ENCODE measurements at places on chromosomes 11 and 22.
A peak's percentile ranks its signal among the peaks of the same experiment; 100 is the strongest.

DNA sequence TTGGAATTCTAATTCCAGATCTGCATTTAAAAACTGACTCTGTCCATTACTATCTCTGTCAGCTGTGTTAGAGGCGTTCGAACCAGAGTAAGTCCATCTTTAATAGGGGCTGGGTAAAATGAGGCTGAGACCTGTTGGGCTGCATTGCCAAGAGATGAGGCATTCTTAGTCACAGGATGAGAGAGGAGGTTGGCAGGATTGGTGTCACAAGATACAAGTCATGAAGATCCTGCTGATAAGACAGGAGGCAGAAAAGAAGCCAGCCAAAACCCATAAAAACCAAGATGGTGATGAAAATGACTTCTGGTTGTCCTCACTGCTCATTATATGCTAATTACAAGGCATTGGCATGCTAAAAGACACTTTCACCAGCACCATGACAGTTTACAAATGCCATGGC lies 356.3 kb upstream of the ISX start:
- H3K27me3 ChIP-seq = peaks cover 65% of the 10 kb centered on the region
- no peak for DNase-seq
- H3K27ac ChIP-seq = no peak overlapping the region

DNA sequence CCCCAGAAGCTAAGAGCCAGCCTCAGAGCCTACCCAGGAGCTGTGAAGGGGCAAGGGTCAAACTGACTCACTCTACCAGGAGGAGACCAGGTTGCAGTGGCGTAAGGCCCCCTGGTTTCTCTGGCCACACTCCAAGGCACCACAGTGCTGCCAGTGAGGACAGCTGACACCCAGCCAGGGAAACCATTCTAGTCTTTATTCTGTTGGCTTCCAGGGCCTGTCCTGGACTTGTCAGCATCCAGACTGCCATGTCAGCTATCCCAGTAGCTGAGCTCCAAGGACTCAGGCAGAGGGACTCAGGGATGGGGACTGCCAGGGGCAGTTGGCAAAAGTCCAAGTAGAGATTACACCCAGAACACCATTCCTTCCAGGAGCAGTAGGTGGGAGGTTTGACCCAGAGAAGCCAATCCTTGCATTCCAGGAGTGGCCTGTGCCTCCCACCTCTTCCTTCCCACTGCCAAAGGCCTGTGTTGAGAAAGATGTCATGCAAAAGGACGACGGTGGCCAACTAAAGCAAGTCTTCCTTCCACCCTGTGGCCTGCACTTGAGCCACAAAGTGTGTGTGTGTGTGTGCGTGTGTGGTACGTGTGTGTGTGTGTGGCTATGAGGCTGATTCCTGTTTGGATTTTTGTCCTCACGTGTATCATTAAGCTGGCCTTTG lies 3.6 kb upstream of the MAPK8IP1 start:
- H3K4me3 ChIP-seq = no peak overlapping the region
- no peak for DNase-seq
- peaks cover 27% of the 10 kb centered on the region for H3K4me1 ChIP-seq
- peaks cover 56% of the 10 kb centered on the region for H3K36me3 ChIP-seq

DNA sequence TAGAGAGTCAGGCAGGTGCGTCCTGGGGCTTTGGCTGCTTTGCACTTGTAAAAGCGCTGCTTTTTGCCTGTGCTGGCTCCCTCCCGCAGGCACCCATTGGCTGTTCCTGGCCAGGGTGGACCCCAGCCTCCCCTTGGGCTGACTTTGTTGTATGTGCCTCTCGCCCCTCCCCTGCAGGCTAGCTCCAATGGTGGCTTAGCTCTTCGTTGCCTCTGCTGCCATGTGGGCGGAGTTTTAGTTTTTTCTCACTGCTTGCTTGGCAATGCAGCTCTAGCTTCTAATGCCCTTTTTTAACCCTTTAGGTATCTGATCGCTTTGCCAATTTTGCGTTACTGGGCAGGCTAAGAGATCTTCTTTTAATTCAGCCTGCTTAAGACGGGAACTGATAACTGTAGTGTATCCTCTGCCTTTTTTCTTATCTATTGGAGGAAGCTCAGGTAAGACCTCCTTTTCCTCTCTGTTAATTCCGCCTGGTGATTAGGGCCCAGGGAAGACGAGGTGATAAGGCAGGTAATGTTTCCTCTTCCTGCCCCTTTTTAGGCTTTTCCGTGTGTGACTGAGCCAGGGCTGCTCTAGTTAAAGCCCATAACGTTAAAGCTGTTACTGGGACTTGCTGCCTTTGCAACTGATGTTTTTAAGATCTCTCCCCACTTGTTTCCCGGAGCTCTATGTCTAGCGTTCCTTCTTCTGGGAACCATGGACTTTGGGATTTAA lies 11.7 kb upstream of the GLYATL1 start:
- H3K27ac ChIP-seq = no peak overlapping the region
- H3K4me1 ChIP-seq = no peaks in the 10 kb centered on the region
- no peak for DNase-seq
- peaks cover 63% of the 10 kb centered on the region for H3K27me3 ChIP-seq

DNA sequence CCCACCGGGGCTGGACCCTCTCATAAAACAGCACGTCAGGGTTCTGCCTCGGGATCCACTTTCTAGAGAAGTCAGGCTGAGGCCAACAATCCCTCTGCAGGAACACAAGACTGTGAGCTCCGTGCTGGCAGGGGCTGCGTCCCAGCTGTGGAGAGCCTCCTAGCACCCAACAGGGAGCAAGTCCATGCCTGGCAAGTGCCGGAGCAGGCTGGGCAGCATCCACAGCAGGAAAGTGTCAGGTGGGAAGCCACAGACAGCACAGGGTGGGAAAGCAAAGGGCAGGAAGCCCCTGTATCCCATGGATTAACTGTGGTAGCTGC lies 682.3 kb downstream of the TBC1D22A start:
- no peak overlapping the region for H3K27ac ChIP-seq
- no peak overlapping the region for H3K4me3 ChIP-seq
- DNase-seq = no peak
- H3K4me1 ChIP-seq = no peaks in the 10 kb centered on the region
- peaks cover 69% of the 10 kb centered on the region for H3K27me3 ChIP-seq

DNA sequence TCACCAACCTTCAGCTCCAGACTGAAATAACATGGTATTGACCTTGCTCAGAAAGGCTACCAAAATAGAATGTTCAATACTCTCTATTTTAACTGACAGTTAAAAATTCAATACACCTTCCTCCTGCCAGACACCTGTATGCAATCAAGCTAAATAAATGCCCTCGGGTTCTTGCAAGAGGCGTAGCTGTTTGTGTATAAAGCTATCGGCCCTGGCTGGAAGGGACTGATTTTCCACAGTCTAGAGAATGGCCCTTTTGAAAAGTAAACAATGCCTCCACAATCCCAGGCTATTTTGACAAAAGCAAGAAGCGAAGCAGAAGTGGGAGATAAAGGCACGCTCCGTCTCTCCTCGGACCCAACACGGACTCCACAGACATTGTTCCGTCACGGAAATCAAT lies 791.2 kb downstream of the BRD1 start:
- DNase-seq = no peak
- no peaks in the 10 kb centered on the region for H3K4me1 ChIP-seq
- H3K27me3 ChIP-seq = peaks cover 68% of the 10 kb centered on the region
- no peaks in the 10 kb centered on the region for H3K36me3 ChIP-seq

GRCh38 chr11:81700076-81700475 lies 1033.6 kb downstream of the FAM181B start:
- H3K27me3 ChIP-seq = no peaks in the 10 kb centered on the region
- DNase-seq = no peak
- no peaks in the 10 kb centered on the region for H3K4me1 ChIP-seq
- no peak overlapping the region for H3K4me3 ChIP-seq
- no peaks in the 10 kb centered on the region for H3K36me3 ChIP-seq

DNA sequence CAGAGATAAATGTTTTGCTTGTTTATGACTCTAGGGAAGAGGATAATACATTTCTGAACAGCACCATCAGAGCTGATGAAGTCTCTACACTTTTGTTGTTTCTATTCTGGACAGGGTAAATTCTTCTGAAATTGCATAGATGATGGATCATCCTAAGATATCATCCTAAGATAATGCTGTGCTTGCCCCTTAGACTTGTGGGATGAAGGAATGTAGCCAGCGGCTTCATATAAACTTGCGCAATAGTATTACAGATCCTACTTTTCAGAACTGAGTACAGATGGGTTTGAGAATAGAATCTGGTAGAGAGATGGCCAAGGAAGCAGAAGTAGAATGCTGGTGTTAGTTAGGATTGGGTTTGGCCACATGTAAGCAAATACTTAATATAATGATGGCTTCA lies 61.0 kb downstream of the NCAM1 start:
- no peak for DNase-seq
- H3K36me3 ChIP-seq = no peaks in the 10 kb centered on the region
- H3K27me3 ChIP-seq = no peaks in the 10 kb centered on the region
- H3K4me1 ChIP-seq = peaks cover 25% of the 10 kb centered on the region

GRCh38 chr11:110318638-110319404 lies 22.4 kb upstream of the RDX start:
- H3K27ac ChIP-seq = peak overlapping the region; percentile 10
- H3K27me3 ChIP-seq = no peaks in the 10 kb centered on the region
- no peak for DNase-seq
- peaks cover 36% of the 10 kb centered on the region for H3K4me1 ChIP-seq

- H3K36me3 ChIP-seq = peaks cover 39% of the 10 kb centered on the region
- H3K27me3 ChIP-seq = no peaks in the 10 kb centered on the region
- peak; percentile 87 for DNase-seq
- peak overlapping the region; percentile 88 for H3K27ac ChIP-seq
These were observed 6.4 kb downstream of the SNU13 start for GRCh38 chr22:41682033-41682807.

DNA sequence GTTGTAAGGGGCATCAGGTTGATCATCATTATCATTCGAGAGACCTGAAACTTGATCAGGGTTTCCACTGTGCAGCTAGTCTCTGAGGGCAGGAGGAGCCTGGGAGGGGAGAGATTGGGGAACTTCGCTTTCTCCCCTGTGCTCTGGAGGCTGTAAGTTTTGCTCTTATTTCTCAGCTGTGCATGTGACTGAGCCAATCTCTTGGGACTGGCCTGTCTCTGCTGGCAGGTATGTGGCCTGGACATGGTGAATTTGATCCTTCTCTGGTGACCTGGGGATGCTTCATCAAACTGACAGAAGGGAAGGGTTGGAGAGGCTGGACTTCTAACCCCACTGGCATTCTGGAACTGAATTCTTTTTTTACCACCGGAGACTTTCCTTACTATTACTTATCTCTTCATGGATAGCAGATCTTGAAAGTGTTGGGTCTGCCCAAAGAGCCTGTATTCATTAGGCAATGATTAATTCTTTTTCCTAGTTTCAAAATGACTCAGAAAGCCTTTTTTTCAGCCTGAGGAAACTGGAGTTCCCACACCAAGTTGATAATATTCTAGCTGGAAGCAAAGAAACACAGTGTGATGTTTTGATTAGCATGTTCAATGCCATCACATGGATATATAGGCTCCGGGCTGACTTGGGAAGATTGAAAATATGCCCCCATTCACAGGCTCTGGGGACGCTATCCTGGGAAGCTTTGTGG lies 36.5 kb downstream of the TSPAN18 start:
- peaks cover 8% of the 10 kb centered on the region for H3K36me3 ChIP-seq
- peak overlapping the region; percentile 94 for H3K27ac ChIP-seq
- no peak overlapping the region for H3K4me3 ChIP-seq
- peaks cover 94% of the 10 kb centered on the region for H3K4me1 ChIP-seq
- no peaks in the 10 kb centered on the region for H3K27me3 ChIP-seq
- DNase-seq = no peak

Measured in left ventricle myocardium inferior (tissue), 1 donor.